ENCODE measurements at places on chromosomes 1 and 21.
A peak's percentile ranks its signal among the peaks of the same experiment; 100 is the strongest.

GRCh38 chr21:37458669-37459276, 92.2 kb downstream of the DYRK1A start:
- no peak for DNase-seq

- DNase-seq, result no peak
These were observed 272.0 kb downstream of the HHIPL2 start for GRCh38 chr1:222275729-222276465.

- peak; percentile 51 for DNase-seq
These were observed 196.8 kb upstream of the LMO4 start for GRCh38 chr1:87131809-87132283.

DNA sequence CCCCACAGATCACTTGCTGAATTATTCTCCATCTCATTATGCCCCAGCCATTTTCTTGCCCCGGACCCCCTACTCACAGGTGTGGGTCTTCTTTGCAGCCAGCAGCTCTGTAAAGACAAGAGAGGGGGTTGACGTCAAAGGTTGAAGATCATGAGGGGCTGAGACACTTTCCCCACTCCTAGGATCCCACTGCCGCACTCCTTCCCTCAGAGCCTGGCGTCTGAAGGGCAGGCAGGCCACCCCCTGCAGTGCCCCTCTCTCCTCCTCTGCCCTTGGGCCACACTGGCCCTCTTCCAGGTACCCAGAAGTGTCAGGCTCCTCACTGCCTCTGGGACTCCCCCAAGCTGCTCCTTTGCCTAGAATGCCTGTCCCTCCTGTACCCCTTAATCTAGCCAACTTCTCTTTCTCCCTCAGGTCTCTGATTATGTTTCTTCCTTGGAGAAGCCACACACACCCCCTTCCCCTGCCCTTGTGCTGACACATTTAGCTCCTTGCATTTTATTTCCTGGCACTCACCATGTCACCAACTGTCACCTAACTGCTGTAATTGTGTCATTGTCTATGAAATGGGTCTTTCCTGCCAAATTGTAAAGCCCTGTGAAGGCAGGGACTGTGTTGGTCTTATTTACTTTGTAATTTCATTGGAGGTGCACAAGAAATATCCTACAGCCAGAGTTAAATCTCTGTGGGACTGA, 2.1 kb downstream of the RORC start:
- no peak for DNase-seq

DNA sequence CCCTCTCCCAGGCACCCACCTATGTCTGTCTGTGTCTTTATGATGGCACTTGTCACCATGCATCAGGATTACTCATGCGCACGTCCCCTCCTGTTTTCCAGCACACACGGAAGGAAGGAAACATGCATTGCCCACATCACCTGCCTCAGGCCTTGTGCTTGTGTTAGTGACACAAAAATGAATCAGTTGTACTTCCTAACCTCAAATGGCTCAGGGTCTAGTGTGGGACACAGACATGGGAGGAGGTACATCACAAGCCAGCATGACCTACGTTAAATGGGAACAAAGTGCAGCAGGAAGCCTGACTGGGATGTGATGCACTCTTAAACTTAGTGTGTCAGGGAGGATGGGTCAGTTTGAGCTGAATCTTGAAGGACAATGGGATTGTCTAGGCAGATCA, 126.7 kb downstream of the TRABD2B start:
- DNase-seq, result no peak

DNA sequence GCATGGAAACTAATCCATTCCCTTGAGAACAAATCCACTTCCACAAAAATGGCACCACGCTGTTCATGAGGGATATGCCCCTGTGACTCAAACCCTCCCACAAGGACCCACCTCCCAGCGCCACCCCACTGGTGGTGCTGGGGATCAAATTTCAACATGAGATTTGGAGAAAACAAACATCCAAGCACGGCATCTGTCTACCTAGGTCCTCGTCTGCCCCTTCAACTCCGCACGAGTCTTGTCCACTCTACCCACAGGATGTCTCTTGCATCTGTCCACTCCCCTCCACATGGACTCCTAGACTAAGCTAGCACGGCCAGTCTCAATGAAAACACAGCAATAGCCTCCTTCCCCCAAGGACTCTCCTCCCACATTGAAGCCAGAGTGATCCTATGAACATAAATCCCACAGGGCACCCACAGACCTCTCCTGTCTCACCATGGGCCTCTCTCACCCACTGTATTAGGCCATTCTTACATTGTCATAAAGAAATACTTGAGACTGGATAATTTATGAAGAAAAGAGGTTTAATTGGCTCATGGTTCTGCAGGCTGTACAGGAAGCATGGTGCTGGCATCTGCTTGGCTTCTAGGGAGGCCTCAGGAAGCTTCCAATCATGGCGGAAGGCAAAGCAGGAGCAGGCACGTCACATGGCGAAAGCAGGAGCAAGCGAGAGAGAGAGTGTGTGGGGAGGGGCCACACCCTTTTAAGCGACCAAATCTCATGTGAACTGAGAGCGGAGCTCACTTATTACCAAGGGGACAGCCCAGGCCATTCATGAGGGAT, 101.4 kb downstream of the TOMM20 start:
- no peak for DNase-seq

DNA sequence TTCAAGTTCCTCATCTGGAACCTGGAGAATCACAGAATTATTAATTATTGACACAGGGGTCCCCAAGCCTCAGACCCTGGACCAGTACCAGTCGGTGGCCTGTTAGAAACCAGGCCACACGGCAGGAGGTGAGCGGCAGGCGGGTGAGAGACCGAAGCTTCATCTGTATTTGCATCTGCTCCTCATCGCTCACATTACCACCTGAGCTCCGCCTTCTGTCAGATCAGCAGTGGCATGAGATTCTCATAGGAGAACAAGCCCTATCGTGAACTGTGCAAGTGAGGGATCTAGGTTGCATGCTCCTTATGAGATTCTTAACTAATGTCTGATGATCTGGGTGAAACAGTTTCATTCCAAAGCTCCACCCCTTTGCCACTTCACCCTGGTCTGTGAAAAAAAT, 125.9 kb downstream of the C1orf21 start:
- DNase-seq, result no peak

DNA sequence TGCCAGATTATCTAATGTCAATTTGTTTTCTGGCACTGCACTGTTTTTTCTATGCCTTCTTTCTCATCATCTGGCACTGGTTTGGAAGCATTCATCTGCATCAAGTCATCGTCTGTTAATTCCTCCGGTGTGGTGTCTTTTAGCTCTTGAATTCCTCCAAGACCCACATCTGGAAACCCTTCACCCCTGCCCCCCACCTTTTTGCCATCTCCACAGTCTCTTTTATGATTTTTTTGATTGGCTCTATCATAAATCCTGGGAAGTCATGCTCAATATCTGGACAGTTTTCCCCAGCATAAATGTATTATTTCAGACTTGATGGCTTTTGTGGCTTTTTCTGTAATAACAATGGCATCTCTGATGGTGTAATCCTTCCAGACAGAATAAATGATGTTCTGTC, 10.4 kb upstream of the KCNK1 start:
- DNase-seq, result no peak

- no peak for DNase-seq
These were observed 132.2 kb downstream of the TIAM1 start for GRCh38 chr21:31211836-31212235.

DNA sequence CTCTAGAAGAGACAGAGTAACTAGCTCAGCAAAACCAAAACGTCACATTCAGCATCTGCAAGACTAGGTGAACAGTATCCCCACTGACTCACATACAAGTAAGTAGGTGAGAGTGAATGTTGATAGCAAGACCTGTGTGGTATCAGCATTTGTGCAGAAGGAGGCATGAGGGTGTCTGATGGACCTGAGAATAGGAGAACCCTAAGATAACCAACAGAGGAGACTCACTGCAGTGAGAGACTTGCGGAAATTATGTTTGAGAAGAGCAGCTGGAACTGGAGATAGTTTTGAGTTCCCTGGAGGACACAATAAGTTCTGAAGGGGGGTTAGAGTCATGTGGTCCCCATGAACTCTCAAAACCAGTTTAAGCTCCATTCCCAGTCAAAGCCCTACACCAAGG, 59.1 kb downstream of the DYRK1A start:
- no peak for DNase-seq

DNA sequence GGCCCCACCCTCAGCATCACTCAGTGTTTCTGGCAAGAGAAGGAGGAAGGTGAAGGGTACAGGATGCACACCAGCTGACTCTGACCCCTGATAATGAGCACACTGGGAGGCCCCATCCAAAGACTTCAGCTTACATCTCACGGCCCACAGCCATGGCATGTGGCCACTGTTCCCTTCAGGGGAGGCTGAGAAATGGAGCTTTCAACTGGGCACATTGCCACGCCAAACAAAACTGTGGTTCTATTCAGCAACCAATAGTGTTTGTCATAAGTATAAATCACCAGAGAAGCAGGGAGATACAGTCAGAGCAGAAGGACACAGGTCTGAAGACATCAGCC, 12.7 kb upstream of the TRAF3IP3 start:
- DNase-seq, result no peak

- DNase-seq, result no peak
These were observed 323.5 kb downstream of the DUSP10 start for GRCh38 chr1:221418346-221418745.

DNA sequence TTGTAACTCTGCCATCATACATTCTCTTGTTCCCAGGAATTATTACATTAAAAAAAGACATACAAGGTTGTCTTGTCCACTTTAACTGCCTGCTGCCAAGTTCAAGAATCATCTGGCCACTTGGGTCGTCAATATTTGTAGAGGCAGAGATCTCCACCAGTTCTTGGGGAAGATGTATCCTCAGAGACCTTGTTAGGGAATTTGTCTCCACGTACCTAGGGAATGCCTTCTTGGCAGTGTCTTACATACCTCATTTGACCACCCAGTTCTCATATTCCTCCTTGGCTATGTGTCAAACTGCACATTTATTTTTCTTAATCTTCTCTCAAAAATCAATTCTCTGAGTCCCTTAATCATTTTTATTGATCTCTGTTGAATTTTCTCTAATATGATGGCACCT, 266.0 kb downstream of the SPATA17 start:
- no peak for DNase-seq

- no peak for DNase-seq
These were observed 45.0 kb upstream of the DNAJC6 start for GRCh38 chr1:65264197-65264929.

DNA sequence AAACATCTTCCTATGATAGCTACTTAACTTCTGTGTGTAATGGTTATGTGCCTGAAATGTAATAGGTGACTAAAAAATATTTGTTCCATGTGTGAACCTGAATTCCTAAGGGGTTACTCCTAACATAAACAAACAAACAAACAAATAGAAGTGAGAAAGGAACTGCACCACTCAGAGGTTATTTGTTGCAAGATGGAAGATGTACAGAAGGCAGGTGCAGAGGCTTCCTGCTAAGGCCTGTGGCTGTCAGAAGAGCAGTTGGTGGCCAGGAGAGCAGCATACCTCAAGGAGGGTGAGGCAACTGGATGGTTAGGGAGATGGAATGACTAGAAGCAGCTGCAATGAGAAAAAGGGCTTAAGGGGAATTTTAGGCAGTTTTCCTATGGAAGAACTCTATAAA, 940.6 kb downstream of the TTLL7 start:
- no peak for DNase-seq

DNA sequence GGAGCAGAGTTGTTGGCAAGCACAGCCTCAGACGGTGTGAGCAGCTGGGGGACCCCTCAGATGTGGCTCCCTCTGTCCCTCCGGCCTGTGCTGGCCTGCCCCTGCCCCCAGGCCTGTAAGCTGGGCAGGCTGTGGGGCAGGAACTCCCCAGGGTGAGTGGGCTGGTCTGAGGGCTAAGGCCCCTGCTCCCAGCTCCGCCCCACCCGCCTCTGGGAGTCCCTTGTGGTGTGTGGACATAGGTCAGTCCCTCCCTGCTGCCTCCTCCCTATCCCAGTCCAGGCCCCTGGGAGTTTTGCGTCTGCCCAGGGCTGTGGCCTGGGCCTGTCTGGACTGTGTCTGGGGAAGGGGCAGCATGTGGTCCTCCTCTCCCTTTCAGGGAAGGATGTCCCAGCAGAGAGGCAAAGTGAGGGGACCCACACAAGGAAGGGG, 3.6 kb upstream of the VWA1 start:
- DNase-seq, result no peak

DNA sequence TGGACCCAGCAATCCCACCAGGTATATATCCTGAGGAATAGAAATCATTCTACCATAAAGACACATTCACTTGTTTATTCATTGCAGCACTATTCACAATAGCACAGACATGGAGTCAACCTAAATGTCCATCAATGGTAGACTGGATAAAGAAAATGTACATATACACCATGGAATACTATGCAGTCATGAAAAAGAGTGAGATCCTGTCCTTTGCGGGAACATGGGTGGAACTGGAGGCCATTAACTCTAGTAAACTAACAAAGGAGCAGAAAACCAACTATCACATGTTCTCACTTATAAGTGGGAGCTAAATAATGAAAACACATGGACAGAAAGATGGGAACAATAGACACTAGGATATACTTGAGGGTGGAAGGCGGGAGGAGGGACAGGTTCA, 36.1 kb upstream of the PRKACB start:
- no peak for DNase-seq

GRCh38 chr1:224783006-224783651, 146.3 kb upstream of the DNAH14 start:
- DNase-seq, result no peak

GRCh38 chr1:56553046-56553445, 26.3 kb downstream of the PLPP3 start:
- DNase-seq, result no peak

GRCh38 chr1:152486400-152487006, 24.1 kb upstream of the LCE5A start:
- DNase-seq, result no peak

DNA sequence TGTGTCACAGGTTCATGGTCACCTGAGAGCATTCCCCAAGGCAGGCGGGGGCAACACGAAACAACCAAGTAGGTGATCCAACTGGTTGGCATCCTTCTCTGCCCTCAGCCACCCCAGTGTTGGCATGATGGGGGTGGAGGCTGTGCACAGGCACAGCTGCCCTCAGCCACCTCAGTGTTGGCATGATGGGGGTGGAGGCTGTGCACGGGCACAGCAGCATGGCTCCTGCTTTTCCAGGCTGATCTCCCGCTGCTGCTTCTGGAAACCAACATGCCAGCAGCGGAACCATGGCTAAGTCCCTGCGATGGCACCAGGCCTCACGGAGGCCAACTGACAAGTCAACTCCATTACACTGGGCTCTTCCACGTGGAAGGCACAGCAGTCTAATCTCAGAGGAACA, 447.8 kb downstream of the PTPRU start:
- no peak for DNase-seq

GRCh38 chr1:192797143-192797542, 11.7 kb upstream of the RGS2 start:
- DNase-seq, result no peak

- DNase-seq, result no peak
These were observed 51.0 kb upstream of the GOLT1A start for GRCh38 chr1:204264805-204265204.

DNA sequence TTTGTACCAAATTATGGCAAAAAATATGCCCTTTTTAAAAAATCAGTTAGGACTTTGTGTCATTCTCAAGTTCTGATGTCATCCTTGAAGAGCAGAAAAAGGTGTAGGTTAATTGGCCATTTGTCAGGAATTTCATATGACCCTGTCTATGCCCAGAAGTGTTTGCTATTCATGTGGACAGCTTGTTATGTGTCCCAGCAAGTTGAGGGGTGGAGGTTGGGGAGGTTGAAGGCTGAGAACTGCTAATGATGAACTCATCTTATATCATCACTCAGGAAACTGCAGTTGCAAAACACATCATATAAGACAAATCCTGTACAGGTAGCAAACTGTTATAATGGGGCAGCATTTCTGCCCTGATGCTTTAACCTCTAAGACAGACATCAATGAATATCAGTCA, 106.5 kb downstream of the PHTF1 start:
- no peak for DNase-seq

- no peak for DNase-seq
These were observed 31.5 kb downstream of the PRKAA2 start for GRCh38 chr1:56676571-56677035.

Data from central memory CD4-positive, alpha-beta T cell (primary cell).